ENCODE measurements at places on chromosomes 1 and 21. TPM values are rescaled to one million over a fixed set of nuclear protein-coding genes. Genes with fewer than 3 reads are reported as not detected.
A peak's percentile ranks its signal among the peaks of the same experiment; 100 is the strongest.

DNA sequence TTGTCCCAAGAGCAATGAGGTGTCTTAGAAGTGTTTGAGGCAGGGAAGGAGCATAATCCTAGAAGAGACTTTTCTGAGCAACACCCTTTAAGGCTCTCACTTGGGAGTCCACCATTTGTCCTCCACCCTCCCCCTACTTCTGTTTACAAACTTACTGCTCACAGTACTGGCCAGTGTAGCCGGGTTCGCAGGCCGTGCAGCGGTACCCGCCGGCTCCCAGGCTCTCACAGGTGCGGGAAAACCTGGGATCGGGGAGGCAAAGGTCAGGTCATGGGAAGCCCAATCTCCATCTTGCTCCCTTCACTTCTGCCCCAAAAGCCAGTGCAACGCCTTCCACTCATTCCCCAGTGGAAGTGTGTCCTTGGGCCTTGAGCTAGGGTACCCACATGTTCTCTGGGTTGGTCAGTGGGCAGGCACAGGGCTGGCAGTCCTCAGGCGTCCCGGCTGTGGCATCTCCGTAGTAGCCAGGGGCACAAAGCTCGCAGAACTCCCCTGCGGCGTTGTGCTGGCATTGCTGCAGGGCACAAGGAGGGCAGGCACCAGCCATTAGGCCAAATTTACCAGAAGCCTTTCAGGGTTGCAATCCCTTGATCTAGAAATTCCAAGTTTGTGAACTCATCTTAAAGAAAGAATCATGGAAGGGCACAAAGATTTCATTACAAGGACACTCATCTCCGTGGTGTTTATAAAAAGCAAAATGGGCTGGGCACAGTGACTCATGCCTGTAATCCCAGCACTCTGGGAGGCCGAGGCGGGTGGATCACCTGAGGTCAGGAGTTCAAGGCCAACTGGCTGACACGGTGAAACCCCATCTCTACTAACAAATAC, 49.8 kb downstream of the LDLRAD2 start:
- DNase-seq, result no peak

ABCA4 gene
- total RNA-seq, result 3.5 TPM

GRCh38 chr1:169999331-169999741, 75.2 kb downstream of the KIFAP3 start:
- no peak for DNase-seq

DNASE2B gene
- total RNA-seq, result 7.2 TPM

DNA sequence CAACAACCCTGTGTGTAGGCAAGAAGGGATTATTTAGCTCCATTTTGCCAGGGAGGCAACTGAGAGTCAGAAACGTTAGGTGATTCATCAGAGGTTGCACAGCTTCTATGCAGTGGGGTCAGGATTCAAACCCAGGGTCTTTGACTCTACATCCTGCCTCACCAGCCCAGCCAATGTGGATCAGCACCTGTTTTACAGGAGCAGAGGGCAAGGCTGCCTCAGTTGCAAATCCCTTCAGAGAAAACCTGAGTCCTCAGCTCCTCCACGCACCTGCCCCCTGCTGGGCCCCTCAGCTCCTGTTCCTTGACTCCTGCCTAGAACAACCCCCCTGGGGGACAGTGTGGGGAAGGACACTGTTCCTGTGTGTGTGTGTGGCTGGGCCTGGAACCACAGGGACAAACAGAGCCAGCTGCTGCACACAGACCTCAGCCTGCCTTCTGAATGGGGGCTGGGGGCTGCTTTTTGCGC, 61.6 kb downstream of the LRRN2 start:
- no peak for DNase-seq

GRCh38 chr1:93686504-93687250, 5.0 kb upstream of the BCAR3 start:
- no peak for DNase-seq

GRCh38 chr1:119910618-119911017, 14.3 kb upstream of the ADAM30 start:
- DNase-seq, result no peak

DNA sequence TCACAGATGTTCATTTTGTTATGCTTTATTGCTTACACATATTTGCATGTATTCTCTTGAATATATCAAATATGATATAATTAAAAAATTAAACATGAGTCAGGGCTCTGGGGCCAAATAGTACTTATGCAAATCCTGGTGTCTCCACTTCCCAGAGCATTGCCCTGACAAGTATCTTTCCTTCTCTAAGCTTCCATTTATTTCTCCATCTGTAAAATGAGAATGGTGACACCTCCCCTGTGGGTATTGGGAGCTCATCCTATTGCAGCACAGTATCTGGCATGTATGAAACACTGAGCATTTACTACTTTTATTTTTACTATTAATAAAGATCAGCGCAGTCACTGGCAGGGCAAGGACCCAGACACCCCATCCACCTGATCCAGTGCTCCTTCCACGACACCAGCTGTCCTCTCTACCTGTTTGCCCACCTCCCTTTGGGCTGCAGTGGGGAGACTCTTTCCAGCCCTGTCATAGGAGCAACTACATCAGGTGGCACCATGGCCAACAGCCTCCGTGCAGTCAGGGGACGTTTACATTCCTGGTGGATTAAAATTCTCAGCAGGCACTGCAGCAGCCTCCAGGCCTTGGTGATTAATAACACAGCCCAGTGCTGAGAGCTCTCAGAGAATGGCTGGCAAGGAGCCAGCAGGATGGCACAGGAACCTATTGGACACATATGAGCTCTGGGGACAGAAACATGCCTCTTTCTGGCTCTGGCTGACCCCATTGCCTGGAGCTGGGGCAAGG, 113.0 kb downstream of the DMRTB1 start:
- peak; percentile 25 for DNase-seq

- no peak for DNase-seq
Observed at GRCh38 chr1:194431121-194431520, 1244.7 kb upstream of the B3GALT2 start.

LAMC2 gene
- total RNA-seq, result 20.3 TPM

GRCh38 chr1:100724281-100724680, 4.7 kb downstream of the VCAM1 start:
- no peak for DNase-seq

- no peak for DNase-seq
Observed at GRCh38 chr1:198936371-198937083, 297.7 kb downstream of the PTPRC start.

ATP6V0B gene
- total RNA-seq, result 155 TPM

OLIG1 gene
- total RNA-seq, result not detected

PLA2G4A gene
- total RNA-seq, result 5.6 TPM

DNA sequence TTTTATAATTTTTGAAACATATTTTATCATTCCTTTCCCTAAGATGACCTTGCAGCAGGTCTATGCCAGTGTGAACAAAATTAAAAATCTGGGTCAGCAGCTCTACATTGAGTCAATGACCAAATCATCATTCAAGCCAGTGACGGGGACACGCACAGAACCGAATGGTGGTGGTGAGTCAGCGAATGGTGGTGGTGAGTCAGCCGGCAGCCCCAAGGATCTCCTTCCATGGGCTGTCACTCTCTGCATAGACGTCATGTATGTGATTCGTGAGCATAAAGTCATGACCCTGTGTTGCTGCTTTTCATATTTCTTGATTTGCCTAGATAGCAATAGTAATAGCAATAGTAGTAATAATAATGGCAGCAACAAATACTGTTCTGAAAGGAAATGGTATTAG, 26.3 kb downstream of the PER3 start:
- no peak for DNase-seq

DNA sequence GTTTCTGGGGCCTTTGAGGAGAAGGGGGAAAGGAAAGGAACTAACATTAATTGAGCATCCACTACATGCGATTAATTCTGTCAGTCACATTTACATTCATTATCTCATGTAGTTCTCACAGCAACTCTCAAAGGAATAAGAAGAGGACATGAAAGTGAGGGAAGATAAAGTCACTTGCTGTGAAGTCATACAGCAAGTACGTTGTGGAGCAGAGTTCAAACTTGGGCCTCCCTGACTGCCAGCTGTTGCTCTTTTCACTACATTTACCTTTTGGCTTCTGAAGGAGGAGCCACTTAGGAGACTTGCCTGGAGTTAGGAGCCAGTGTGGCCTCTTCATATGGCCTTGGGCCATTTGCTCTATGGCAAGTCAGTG, 6.2 kb downstream of the ZNF691 start:
- no peak for DNase-seq

SPRR2G gene
- total RNA-seq, result not detected

GRCh38 chr1:243375596-243375995, 119.8 kb downstream of the SDCCAG8 start:
- no peak for DNase-seq

- no peak for DNase-seq
Observed at GRCh38 chr1:115364046-115364779, 26.2 kb upstream of the NGF start.

GRCh38 chr1:231751415-231751814, 124.8 kb downstream of the DISC1 start:
- DNase-seq, result no peak

DNA sequence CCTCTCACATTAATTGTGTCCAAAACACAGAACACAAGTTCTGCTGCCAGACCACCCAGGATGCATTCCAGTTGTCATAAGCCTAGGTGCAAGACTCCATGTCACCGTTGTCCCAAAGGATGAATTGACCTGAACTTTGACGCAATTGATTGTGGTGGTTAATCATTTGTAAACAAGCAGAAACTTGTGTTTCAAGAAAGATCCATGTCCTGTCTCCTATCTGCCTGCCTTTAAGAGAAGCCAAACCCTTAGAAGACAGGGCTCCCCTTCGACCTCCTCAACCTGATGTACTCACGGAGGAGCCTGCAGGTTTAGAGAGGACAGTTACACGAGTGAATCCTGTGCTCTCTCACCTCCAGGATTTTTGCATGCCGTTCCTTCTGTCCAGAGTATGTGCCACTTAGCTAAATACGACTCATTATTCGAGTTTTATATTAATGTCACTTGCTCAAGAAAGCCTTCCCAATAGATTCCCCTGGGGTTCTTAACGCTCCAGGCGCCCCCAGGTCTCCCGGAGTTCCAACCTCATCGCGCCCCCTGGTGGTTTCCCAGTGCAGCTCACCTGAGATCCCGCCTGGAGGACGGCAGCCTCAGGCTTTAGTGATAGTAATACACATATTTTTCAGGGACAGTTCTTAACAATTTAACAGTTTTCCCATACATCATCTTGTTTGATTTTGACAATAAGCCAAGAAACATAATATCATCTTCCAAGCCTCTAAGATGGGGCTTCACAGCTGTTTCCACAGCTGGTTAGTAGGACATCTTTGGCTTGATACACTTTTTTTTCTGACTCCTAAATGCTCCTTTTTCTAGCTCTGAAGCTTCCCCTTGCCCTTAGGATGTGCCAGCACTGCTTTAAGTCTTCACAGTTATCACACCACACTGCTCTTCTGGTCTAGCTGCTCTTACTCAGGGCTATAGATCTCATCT, 2.4 kb upstream of the C8B start:
- DNase-seq, result no peak

DNA sequence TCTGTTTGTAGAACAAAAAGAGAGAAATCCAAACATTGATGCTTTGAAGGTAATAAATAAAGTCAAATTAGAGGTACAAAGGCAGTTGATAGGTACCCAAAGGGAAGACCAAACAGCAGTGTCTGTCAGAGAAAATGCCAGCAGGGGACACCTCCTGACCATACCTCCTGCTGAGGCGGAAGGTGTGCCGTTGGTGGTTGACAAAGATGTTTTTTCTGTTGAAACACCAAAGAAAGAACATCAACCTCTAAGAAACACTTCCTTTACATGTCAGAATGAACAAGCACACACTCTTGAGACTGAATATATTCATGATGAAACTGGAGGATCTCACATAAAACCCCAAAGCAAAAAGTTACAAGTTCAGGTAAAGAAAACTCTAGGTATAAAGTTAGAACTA, 128.3 kb downstream of the MACF1 start:
- DNase-seq, result no peak

VWA5B1 gene
- not detected for total RNA-seq

DNA sequence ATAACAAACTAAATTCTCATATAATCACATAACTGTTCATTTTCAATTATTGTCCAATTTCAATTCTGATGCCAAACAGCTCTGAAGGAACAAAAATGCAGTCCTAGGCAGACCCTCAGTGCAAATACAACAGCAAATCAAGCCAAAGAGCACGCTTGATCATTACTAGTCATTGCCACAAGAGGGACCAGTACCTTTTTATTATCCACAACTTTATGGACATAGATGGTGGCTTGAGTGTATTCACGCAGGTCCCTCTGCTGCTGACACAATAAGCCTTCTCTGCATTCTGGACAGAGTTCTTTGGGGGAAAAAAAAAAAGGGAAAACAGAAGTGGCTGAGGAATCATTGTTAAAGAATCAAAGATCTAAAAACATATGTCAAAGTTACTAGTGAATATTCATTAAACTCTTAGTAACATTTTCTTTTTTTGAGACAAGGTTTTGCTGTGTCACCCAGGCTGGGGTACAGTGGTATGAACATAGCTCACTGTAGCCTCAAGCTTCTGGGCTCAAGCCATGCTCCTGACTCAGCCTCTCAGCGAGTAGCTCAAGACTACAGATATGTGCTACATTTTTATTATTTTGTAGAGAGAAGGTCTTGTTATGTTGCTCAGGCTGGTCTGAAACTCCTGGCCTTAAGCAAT, 34.3 kb upstream of the RAP1GAP start:
- DNase-seq, result no peak

DNA sequence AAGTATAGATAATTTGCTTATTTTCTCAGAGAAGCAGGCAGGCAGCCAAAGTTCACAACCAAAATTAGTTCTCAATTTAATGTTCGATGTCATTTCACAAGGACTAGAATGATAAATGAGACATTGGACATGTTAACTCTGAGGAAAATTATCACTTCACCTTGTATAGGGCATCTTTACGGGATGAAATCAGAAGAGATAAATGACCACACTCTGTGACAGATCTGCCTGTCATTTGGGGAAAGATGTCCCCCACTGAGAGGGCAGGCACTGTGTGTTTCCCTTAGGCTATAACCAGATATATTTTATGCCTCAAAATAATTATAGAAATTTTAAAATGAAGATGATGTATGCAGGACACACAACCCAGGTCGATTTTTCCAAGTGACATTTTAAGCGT, 642.9 kb downstream of the BRINP3 start:
- no peak for DNase-seq

GRCh38 chr1:110196917-110197765, 13.0 kb upstream of the KCNC4 start:
- DNase-seq, result no peak

GRCh38 chr1:198449727-198450433, 90.6 kb downstream of the ATP6V1G3 start:
- no peak for DNase-seq

DNA sequence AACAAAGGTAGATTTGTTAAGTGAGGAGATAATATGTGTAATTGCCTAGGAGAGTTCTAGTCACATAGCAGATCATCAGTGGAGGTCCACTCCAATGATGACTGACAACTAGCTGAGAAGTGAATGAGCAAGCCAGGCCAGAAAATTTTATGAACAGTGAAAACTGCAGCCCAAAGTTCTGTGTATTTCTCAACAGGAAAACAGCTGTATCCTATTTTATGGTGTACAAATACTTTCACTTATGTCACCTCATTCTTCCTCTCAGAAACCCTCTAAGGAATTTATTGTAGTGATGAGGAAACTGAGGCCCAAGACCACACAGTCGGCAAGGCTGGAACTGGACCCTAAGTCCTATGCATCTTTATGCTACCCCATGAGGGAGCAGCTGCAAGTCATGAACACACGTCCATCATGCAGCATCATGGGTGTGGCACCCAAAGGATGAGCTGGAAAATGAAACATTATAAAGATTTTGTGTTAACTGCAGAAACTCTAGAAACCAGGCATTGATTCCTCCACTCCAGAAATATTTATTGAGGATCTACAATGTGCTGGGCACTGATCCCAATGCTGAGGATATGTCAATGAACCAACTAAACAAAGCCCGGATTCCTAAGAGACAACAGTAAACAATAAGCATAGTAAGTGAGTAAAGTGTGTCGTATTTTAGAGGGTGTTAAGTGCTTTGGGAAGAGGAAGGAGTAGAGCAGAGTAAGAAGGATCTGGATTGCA, 99.5 kb upstream of the DUSP10 start:
- no peak for DNase-seq

Data from breast epithelium (tissue), 4 donors.